ENCODE measurements at places on chromosomes 13 and 19. TPM values are rescaled to one million over a fixed set of nuclear protein-coding genes. Genes with fewer than 3 reads are reported as not detected.

The IGFL2 gene
- total RNA-seq, result not detected

The SLC10A2 gene
- total RNA-seq, result not detected

The FFAR2 gene
- not detected for total RNA-seq

The CD37 gene
- not detected for total RNA-seq

The DAND5 gene
- not detected for total RNA-seq

The TNNT1 gene
- 1.4 TPM for total RNA-seq

The CYP2F1 gene
- not detected for total RNA-seq

The RNF225 gene
- not detected for total RNA-seq

The GTF2F1 gene
- total RNA-seq, result 48.6 TPM

The PRR19 gene
- not detected for total RNA-seq

The NCLN gene
- total RNA-seq, result 47.7 TPM

The RNF17 gene
- not detected for total RNA-seq

The IL17D gene
- 2.6 TPM for total RNA-seq

The CYP4F2 gene
- not detected for total RNA-seq

The ZFR2 gene
- total RNA-seq, result not detected

The CYP2A7 gene
- not detected for total RNA-seq

The SIGLECL1 gene
- total RNA-seq, result not detected

The GPR18 gene
- total RNA-seq, result not detected

The ZNF700 gene
- total RNA-seq, result 6.8 TPM

The MAN2B1 gene
- total RNA-seq, result 24.0 TPM

The LGALS14 gene
- total RNA-seq, result not detected

The ILF3 gene
- 110 TPM for total RNA-seq

The HPN gene
- not detected for total RNA-seq

The CBLC gene
- 0.30 TPM for total RNA-seq

The MVB12A gene
- 46.0 TPM for total RNA-seq

The FCER2 gene
- total RNA-seq, result not detected

The CABP5 gene
- total RNA-seq, result not detected

The CYP4F22 gene
- not detected for total RNA-seq

The SBNO2 gene
- 31.0 TPM for total RNA-seq

The ZNF221 gene
- 10.6 TPM for total RNA-seq

The SLC27A5 gene
- total RNA-seq, result 5.5 TPM

The PGLYRP2 gene
- not detected for total RNA-seq

The CGB5 gene
- total RNA-seq, result not detected

The SHANK1 gene
- 0.97 TPM for total RNA-seq

The ATP8A2 gene
- under 0.01 TPM for total RNA-seq

The NLRP11 gene
- not detected for total RNA-seq

The MEF2B gene
- 0.32 TPM for total RNA-seq

The BEST2 gene
- total RNA-seq, result not detected

The PROZ gene
- not detected for total RNA-seq

The HRC gene
- total RNA-seq, result not detected

The MED25 gene
- 14.1 TPM for total RNA-seq

The SCAMP4 gene
- total RNA-seq, result 25.4 TPM

The SLITRK6 gene
- total RNA-seq, result not detected

The MEIOSIN gene
- total RNA-seq, result not detected

The KDELR1 gene
- total RNA-seq, result 29.8 TPM

The ZNF223 gene
- total RNA-seq, result 7.1 TPM

The TMPRSS9 gene
- not detected for total RNA-seq

The GRK1 gene
- total RNA-seq, result not detected

The KLK15 gene
- total RNA-seq, result not detected

The RFXAP gene
- total RNA-seq, result 1.3 TPM

The ZNF208 gene
- total RNA-seq, result not detected

The GIPR gene
- total RNA-seq, result 0.15 TPM

The ZNF99 gene
- not detected for total RNA-seq

The CEACAM16 gene
- total RNA-seq, result not detected

The GPR183 gene
- not detected for total RNA-seq

The SHISA7 gene
- total RNA-seq, result not detected

The CD22 gene
- total RNA-seq, result not detected

The ZNF431 gene
- 2.6 TPM for total RNA-seq

The OR10H1 gene
- total RNA-seq, result not detected

The SIGLEC11 gene
- total RNA-seq, result not detected

All from epithelial cell of umbilical artery (primary cell).